MG63 (cell line): ENCODE measurements at places on chromosomes 13 and 19.

DNA sequence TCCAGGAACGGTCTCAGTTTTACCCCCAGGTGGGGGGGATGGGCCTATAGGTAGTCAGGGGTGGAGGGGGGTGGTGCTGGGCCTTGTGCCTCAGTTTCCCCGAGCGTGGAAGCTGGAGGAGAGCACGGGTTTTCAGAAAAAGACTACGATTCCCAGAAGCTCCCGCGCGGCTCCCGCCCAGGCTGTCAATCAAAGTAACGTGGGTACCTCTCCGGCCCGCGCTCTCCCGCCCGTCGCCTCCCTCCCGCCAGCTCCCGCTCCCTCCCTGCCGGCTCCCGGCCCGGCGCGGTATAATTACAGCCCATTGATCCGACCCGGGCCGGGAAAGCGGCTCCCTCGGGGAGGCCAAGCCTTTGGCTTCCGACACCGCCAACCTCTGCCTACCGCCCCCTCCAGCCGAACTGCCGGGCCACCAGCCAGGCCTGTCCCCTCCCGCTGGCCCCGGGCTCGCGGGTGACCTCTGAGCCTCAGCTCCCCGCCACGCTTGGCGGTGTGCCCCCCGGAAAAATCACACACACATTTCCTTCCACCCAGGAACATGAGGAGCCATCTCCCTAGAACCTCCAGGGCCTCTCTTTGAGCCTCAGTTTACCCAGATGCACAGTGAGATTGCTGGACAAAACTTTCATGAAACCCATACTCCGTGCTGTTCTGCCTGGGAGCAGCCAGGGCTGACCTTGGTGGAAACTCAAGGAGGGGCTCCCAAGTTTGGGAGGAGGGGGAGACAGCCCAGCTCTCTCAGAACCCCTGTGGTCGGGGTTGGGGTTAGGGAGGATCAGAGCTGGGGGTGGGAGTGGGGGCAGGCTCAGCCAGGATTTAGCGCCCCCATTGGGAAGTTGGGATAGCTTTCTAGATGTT lies 7.3 kb upstream of the TLE2 start:
- DNase-seq: peak; percentile 89

- no peak for DNase-seq
These were observed 4.7 kb upstream of the TMPRSS9 start for GRCh38 chr19:2355168-2356035.

DNA sequence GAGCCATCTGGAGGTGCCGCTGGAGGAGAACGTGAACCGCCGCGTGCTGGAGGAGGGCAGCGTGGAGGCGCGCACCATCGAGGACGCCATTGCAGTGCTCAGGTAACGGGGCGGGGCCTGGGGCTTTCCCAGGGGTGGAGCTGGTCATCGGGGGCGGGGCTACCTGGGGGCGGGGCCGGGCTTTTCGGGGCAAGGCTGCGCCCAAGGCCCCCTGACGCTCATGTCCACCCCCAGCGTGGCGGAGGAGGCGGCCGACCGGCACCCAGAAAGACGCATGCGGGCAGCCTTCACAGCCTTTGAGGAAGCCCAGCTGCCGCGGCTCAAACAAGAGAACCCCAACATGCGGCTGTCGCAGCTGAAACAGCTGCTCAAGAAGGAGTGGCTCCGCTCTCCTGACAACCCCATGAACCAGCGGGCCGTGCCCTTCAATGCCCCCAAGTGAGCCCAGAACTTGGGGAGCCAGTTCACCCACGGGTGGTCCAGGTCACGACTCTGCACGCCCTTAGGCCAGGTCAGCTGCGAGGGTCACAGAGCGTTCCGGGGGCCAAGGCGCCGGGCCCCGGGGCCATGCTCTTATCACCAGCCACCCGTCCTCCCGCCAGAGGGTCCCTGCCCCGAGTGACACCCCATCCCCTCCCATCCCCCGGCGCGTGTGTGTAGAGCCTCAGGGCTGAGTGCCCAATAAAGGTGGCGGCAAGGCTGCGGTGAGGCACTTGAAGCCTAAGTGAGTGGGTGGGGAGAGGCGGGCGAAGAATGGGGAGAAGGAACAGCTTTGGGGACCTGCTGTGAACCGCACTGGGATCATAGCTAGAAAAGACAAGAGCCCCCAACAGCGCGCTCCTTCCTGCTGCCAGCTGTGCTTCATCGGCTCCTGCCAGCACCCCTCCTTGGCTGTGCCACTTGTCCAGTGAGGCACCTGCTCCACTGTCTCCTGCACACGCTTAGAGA lies 10.7 kb downstream of the CCDC124 start:
- DNase-seq: no peak

DNA sequence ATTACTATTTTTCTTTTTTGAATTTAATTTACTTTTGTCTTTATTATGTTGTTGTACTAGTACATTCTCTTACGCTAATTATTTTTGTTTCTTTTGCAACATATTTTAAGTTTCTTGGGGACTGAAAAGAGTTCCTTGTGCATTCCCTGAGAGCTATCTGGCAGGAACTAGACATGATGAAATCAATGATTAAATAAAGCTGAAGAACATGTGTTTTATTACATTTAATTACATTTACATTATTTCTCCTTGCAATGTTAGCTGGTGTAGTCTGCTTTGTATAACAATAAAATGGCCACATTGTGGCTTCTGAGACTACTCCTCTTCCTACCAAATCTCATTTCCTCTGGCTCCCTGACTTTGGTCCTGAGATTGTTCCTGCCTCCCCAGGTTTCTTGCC lies 244.9 kb downstream of the NDFIP2 start:
- DNase-seq: no peak

GRCh38 chr19:51944798-51945552 lies 17.7 kb downstream of the ZNF613 start:
- no peak for DNase-seq

GRCh38 chr19:45558399-45558878 lies 26.2 kb downstream of the OPA3 start:
- DNase-seq: no peak

DNA sequence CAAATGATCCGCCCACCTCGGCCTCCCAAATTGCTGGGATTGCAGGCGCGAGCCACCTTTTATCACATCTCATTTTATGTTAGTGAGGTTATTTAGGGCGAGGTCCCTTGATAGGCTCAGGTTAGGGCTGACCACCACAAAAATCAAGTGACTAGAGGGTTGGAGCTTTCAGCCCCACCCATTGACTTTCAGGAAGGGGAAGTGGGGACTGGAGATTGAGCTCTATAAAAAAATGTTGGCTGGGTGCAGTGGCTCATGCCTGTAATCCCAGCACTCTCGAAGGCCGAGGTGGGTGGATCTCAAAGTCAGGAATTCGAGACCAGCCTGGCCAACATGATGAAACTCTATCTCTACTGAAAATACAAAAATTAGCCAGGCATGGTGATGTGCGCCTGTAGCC lies 20.1 kb downstream of the FPR3 start:
- DNase-seq: no peak

GRCh38 chr13:100235311-100235901 lies 146.5 kb downstream of the PCCA start:
- DNase-seq: no peak

- no peak for DNase-seq
These were observed 1.2 kb upstream of the SLC6A16 start for GRCh38 chr19:49326165-49326704.

- no peak for DNase-seq
These were observed 52.0 kb upstream of the ARGLU1 start for GRCh38 chr13:106619688-106620555.

GRCh38 chr19:40578442-40578908 lies 1.8 kb downstream of the SHKBP1 start:
- DNase-seq: no peak

DNA sequence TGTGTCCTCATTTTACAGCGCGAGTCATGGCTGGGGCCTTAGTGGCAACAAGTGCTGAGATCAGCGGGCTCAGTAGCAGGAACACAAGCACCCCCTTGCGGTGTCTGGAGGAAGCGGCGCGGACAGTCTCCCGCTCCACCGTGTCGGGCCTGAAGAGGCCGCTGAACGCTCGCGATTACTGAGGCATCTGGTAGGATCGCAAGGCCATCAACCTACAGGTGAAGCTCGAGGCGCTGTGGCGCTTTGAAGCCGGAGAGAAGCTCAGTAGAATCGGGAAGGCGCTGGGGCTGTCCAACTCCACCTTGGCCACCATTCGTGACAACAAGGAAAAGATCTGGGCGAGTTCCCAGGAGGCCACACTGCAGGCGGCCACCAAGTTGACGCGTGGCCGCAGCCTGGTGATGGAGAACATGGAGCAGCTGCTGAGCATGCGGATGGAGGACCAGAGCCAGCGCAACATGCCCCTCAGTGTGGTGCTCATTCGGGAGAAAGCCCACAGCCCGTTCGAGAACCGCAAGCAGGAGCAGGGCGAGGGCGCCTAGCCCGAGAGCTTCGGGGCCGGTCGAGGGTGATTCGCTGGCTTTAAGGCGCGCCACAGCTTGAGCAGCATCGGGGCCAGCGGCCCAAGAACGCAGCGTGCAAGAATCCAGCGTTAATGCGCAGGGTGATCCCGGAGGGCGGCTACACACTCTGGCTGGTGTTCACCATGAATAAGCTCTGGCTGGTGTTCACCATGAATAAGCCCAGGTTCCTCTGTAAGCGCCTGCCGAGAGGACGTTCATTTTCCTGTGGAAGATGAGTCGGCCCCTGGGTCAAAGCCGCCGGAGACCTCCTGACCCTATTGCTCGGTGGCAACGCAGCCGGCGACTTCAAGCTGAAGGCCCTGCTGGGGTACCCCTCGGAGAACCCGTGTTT lies 8.3 kb upstream of the MZF1 start:
- no peak for DNase-seq

DNA sequence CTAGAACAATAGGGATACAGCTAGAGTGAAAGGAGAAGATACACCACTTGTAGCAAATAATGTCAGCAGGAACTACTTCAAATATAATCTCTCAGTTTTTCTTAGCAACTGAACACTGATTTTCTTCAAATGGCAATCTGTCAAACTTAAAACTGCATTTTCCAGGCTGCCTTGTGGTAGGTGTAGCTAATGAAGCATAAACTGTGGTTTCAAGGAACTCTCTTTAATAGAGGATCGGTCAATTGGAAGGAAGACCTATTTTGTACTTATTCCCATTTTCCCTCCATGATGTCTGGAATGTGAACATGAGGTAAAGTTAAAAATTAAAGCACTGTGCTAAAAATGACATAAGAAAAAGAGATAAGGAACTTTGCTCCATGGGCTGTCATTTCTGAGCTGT lies 1261.9 kb downstream of the PCDH17 start:
- DNase-seq: no peak

GRCh38 chr13:95153647-95154412 lies 147.4 kb downstream of the ABCC4 start:
- no peak for DNase-seq

DNA sequence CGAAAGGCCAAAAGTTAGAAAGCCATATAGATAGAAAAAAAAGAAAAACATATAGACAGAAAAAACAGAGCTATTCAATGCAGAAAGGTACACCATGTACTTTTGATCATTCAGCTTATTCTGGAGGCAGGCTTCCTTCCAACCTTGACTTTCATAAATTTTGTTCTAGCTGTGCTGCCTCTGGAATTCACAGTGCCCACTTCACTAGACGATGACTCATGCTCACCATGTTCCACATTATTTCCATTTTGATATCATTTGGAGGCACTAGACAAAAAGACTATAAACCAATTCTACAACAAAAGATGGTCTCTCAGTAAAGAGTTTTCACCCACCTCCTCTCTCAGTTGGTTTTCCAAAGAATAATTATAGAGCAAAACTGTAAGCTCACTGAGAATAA lies 229.0 kb upstream of the IPO5 start:
- no peak for DNase-seq

- DNase-seq: no peak
These were observed 159.5 kb downstream of the KDM4B start for GRCh38 chr19:5128251-5128935.

- DNase-seq: no peak
These were observed 23.6 kb downstream of the VSTM2B start for GRCh38 chr19:29549105-29550070.

DNA sequence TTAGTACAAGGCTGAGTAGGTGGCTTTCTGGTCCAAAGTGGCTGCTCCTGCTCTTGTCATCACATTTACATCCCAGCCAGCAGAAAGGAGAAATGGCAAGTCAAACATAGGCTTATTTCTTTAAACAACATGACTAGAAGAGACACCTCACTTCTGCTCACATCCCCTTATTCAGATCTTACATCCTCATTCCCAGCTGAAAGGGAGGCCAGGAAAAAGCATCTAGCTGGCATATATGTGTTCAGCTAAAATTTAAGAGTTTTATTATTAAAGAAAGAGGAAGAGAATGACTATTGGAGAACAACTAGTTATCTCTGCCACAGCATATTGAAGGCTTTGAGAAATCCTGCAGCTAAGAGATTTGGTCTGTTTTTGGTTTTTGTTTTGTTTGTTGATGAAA lies 34.1 kb downstream of the RGCC start:
- no peak for DNase-seq

- DNase-seq: peak; percentile 58
These were observed 33.6 kb upstream of the UBL3 start for GRCh38 chr13:29883941-29884518.

DNA sequence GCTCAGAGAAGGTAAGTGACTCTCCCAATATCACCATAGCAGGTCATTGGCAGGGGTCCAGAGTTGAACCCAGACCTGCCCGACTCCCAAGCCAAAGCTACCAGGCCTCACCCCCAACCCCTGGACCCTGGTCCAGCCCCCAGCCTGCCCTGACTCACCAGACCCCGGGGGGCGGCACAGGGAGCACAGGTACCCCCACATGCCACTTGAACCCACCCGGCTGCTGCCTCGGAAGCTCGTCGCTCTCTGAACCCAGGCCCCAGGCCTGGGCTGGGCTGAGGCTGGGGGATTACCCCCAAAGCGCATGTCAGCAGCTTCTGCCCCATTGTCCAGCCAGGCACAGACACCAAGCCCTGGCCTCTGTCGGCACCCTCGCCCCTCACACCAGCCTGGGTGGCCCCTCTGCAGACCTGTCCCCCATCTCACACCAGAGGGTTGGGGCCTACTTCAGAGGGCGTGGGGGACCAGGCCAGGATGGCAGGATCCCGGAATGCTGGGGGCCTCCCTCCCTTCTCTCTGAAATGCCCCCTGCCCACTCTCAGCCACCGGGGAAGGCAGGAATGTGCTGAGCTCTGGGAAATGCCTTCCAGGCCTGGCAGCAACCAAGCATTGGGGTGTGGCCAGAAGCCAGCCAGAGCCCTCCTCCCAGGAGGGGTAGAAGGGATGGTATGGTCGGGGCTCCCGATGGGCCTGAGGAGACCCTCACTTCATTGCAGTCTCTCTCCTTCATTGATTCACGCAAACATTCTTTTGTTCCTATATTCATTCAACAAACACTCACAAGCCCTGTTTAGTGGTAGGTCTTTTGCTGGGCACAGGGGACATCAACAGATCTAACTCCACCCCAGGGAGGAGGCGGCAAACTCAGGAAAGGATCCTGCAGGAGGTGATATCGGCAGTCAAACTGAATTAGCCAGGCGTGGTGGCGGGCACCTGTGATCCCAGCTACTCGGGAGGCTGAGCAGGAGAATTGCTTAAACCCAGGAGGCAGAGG lies 1.7 kb upstream of the PRX start:
- no peak for DNase-seq

GRCh38 chr13:113152984-113153809 lies 5.3 kb upstream of the PROZ start:
- DNase-seq: peak; percentile 14

- no peak for DNase-seq
These were observed 568 bp upstream of the ZNF230 start for GRCh38 chr19:44002212-44002565.

GRCh38 chr19:30856786-30857185 lies 484.6 kb downstream of the ZNF536 start:
- DNase-seq: no peak
